ENCODE measurements at places on chromosomes 1 and 21.

GRCh38 chr1:178094739-178095645 lies 1.1 kb downstream of the RASAL2 start:
- DNase-seq, result no peak

GRCh38 chr1:217620814-217621213 lies 10.1 kb downstream of the GPATCH2 start:
- DNase-seq, result no peak

DNA sequence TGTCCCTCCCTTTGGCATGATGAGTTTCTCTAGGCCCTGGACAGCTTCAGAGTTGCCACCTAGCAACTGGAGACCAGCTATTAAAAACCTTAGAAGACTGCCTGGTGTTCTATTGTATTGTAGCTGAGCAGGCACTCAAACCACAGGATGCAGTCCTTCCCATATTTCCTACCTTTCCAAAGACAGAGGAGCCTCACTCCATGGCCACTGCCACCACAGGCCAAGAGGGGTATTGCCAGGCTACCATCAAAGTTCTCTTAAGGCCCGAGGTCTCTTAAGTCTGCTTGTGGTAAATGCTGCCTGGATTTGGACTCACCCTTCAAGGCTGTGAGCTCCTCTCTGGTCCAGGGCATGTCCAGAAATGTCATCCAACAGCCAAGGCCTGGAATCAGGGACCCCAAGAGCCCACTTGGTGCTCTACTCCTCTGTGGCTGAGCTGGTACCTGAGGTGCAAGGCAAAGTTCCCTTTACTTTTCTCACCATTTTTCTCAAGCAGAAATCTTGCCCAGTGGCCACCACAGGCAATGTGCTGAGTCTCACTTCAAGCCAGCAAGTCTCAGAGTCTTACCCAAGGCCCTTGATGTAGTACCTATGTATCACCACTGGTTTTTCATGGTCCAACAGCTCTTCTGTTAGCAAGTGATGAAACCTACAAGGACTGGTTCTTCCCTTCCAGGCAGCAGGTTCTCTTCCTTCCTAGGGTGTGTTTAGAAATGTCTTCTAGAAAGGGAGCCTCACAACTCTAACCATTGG lies 269.4 kb downstream of the AMY1C start:
- no peak for DNase-seq

GRCh38 chr1:159067699-159068621 lies 8.6 kb downstream of the AIM2 start:
- no peak for DNase-seq

DNA sequence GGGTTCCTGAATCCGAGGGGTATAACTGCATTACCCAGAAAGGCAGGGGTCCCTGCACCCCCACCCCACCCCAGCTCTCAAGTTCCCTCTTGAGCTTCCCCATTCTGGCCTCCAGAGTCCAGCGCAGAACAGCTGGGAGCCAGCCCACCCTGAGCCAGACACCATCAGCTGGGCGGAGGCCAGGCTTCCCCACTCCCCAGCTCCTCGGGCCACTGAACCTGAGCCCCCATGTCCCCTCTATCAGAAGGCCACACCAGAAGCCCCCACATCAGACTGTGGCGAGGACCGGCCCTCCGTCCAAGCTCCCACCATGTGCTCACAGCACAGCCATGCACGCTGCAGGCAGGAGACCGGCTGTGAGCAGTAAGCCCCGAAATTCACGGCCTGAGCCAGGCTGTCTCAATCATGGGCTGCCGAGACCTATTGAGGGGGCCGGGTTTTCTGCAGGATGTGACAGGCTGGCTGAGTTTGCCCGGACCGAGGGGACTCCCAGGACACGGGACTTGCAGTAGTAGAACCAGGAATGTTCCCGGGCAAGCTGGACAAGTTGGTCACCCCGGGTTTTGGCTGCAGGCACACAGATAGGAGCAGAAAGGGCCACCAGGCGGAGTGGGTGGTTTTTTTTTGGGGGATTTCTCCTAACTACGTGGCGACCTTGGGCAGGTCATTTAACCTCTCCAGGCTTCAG lies 25.5 kb upstream of the TNFRSF1B start:
- no peak for DNase-seq

GRCh38 chr1:245996811-245997210 lies 510.3 kb downstream of the SMYD3 start:
- DNase-seq, result no peak

DNA sequence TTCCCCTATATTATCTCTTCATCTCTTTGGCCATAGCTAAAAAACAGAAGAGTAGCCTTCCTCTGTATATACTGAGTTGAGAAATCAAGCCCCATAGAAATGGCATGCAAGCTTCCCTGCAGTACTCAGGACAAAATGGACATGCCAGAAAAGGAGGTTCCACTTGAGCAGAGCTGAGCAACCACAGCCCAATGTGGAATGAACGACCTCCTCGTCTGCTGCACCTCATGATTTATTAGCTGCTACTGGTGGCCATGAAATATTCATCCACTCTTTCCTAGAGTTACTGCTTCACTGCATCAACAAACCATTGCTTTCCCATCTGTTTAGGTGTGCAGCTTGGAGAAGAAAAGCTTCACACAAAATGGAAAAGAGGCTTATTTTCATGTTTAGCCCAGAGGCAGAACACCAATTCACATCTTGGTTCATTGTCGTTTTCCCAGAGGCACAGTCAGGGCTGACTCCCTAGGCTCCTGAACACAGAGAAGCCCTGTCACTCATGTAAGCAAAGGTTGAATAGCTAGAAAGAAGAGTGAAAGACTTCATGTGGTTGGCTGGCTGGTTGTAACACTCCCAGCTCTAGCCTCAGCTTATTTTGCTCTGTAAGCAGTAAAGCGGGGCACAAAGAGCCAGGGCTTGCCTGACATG lies 148.0 kb downstream of the TSEN15 start:
- no peak for DNase-seq

DNA sequence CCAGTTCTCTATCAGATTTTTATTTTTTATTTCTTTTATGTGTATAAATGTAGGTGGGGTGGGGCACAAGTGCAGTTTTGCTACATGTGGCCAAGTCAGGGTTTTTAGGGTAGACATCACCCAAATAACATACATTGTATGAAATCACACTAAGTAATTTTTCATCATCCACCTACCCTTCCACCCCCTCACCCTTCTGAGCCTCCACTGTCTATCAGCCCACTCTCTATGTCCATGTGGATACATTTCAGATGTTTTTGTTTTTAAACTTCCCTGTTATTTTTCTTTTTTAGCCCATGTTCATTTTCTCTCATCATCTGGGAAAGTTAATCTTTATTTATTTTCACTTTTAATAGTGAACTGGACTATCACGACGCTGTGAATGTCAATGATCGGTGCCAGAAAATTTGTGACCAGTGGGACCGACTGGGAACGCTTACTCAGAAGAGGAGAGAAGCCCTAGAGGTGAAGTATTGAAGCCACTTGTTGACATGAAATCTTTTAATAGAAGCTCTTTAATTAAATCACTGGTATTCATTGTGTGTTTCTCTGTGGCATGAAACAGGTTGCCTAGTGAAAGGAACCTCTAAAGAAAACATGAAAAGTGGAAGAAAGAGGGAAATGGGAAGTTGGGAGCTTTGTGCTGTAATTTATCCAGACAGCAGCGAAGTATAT lies 47.6 kb upstream of the MTR start:
- no peak for DNase-seq

GRCh38 chr1:219398815-219399396 lies 214.0 kb downstream of the ZC3H11B start:
- DNase-seq, result no peak

- DNase-seq, result peak; percentile 31
These were observed 380.0 kb downstream of the DSCAM start for GRCh38 chr21:40466893-40467483.

DNA sequence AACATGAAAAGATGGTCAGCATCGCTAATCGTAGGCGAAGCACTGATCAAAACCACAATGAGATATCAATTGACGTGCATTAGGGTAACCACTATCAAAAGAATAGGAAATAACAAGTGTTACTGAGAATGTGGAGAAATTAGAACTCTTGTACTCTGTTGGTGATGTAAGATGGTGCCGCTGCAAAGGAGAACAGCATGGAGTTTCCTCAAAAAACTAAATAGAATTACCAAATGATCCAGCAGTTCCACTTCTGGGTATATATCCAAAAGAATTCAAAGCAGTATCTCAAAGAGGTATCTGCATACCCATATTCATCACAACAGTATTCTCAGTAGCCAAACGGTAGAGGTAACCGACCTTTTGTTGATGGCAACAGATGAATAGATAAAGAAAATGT lies 8.3 kb upstream of the CD101 start:
- DNase-seq, result no peak

DNA sequence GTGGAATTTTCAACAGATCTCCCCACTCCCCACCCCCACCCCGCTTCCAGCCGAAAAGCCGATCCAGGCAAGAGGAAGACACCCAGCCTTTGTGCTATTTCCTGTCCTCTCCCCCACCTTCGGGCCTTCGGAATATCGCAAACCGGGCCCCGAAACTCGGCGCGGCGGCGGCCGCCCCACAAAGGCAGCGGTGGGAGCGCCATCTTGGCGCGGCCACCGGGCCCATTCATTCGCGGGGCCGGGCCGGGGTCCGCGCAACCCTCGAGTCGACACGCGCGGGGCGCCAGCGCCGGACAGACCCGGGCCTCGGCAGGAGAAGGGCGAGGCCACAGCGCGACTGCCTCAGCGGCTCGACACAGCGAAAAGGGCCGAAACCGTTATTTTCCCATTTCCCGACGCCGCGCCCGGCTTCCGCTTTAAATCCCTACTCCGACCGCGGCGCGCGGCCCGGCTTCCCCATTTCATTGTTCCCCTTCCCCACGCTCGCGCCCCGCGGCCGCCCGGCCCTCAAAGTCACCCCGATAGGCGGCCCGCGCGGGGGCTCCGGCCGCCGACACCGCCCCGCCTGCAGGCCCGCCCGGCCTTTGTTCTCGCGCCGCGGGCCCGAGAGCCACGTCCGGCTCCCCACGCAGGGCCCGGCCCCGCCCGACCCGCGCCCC lies 911 bp downstream of the GNB1 start:
- no peak for DNase-seq

DNA sequence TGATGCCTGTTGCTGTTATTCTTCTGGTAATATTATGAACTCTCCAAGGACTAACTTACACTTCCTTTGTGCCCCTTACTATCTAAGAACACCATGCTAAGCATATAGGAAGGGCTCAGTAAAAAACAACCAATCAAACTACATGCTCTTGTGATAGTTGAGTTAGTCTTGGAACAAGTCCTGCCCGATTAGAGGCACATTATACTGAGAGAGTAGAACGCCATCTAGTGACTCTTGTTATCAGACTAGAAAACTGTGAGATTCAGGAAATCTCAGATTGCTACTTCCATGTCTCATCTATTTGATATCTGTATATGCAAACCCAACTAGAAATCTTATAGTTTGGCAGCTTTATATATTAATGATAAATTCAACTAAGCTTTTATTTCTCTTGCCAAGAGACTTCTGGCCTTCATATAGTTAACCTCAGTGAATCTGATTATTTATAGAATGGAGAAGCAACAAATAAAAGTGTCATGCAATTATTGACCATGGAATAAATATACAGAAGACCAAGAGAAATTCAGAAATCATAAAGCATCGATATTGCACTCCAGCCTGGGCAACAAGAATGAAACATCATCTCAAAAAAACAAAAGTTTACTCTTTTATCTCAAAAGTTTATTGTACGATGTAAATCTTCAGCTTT lies 7.8 kb upstream of the SRRM1 start:
- peak; percentile 38 for DNase-seq

DNA sequence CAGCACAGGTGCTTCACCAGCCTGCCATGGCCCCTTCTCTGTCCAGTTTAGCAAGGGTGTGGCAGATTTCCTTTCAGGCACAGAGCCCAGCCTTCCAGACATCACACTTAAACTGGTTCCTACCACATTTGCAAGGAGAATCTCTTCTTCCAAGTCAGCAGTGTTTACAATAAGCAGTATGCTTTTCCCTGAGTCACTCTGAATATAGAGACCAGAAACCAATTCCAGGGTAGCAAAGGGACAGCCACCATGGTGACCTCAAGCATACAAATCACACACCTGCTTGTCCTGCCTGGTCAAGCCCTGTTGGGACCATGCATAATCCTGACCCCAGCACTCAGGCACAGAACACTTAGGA lies 8.7 kb upstream of the CBR3 start:
- DNase-seq, result no peak

- DNase-seq, result no peak
These were observed 11.5 kb upstream of the RUNX3 start for GRCh38 chr1:24941564-24941963.

GRCh38 chr1:238226810-238227209 lies 336.1 kb upstream of the ZP4 start:
- DNase-seq, result no peak

DNA sequence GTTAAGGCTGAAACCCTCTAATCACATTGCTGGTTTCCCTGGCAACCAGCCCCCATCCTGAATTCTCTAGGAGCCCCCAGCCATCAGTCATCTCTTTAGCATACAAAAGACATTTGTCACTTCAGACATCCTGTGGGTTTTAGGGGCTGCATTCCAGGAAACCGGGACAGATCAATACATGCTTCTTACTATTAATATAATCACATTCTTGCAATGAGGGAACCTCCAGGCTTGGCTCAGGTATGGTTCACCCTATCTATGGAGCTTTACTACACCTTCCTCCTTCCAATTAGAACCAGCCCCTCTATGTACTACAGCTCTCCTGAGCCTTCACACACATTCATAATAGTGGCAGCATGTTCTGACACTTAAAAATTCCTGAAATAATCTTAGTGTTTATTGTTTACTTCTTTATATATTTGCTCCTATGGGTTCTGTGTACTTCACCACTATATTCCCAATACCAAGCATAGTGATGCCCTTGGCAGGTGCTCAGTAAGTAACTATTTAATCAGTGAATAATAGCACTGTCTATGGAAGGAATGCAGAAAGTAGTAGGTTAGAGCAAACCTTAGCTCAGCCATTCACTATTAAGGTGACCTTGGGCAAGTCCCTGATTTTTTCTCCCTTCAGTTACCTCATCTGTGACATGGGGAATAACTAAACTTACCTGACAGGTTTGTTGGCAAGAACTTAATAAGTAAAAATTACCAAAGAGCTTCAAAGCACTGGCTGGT lies 59.6 kb downstream of the ZNF678 start:
- DNase-seq, result no peak

GRCh38 chr1:222068937-222069336 lies 327.0 kb upstream of the DUSP10 start:
- DNase-seq, result no peak

DNA sequence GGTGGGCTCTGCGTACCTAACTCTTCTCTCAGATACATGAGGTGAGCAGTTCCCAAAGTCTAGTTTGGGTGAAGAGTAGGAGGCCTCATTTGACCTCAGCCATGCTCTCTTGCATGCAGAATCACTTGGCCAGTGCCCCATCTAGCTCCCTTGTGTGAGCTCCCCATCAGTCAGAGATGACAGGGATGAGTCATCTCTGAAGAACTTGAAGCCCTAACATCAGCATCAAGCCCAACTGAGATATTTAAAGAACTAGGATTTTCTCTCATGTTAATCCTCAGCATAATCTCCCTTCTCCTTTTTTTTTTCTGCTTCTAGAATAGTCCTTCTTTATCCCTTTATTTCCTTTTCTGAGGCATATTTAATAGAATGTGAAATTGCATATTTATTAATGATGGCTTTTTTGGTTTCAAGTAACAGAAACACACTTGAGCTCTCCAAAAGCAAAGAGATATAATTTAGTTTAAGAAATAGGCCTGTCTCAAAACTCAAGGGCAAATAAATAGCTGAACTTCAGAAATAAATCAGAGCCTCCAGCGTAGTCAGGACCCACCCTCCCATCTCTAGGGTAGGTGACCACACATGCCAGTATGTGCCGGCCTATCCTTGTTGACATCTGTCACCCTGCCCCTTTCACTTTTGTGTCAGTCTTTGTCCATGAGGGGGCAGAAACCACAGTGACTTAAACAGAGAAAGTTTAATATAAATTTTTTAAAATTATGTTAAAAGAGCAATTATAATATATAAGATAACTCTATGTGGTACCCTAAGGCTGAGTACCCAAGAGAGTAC lies 112.3 kb downstream of the TSEN15 start:
- no peak for DNase-seq
